ENCODE measurements at places on chromosomes 1 and 21. TPM values are rescaled to one million over a fixed set of nuclear protein-coding genes. Genes with fewer than 3 reads are reported as not detected.

The ZNF593OS gene
- total RNA-seq: not detected

DNA sequence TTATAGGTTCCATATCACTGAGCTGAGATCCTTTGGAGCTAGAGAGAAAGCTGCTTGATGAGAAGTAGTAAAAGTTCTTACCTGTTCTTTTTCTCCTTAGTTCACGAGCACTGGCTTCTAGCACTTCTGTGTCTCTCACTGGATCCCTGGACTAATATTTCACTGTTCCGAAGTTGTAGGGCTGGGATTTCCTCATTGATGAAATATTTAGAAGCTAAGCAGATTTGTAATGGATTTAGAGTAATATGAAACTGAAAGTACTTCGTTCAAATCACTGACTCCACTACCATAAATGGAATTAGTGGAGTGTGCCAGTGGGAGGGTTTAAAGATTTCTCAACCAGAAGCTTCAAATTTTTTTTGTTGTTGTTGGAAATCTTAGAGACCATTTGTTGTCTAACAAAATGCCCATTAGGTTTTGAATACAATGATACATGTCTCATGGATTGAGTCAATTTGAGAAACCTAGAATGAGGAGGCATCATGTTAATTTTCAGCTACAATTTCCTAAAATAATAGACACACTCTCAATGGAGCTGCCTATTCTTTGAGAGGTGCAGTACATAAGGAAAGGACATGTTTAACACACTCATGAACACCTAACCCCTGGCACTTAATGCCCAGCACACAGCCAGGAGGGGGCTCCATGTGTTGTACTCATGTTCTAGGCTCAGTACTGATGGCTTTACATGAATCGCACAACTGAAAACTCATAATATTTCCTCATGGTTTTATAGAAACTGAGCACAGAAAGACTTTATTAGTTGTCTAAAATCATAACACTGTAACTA lies at the start of gene GBP1:
Gene GBP1 (minus strand): TSS at position 130 of the 790 bp plus-strand sequence. CDS start 1,974 bp downstream, outside the sequence.
- H3K27me3 ChIP-seq: no peaks in the 10 kb centered on the region
- no peak for DNase-seq
- peak within 1 kb of the TSS; percentile 65 for H3K4me3 ChIP-seq
- H3K4me1 ChIP-seq: peaks cover 45% of the 10 kb centered on the region
- no peaks in the 10 kb centered on the region for H3K36me3 ChIP-seq

The GUCA2B gene
- not detected for total RNA-seq

The C1orf141 gene
- not detected for total RNA-seq

- no peaks in the 10 kb centered on the region for H3K27me3 ChIP-seq
- no peak for DNase-seq
- H3K4me1 ChIP-seq: peaks cover 5% of the 10 kb centered on the region
- H3K4me3 ChIP-seq: no peak overlapping the region
Measured at GRCh38 chr1:56584910-56585528, 5.7 kb upstream of the PLPP3 start.

GRCh38 chr1:9835758-9836631 lies 12.2 kb upstream of the CLSTN1 start:
- no peaks in the 10 kb centered on the region for H3K36me3 ChIP-seq
- H3K27me3 ChIP-seq: no peaks in the 10 kb centered on the region
- no peak overlapping the region for H3K4me3 ChIP-seq
- peaks cover 18% of the 10 kb centered on the region for H3K4me1 ChIP-seq
- DNase-seq: no peak

- H3K27ac ChIP-seq: no peak overlapping the region
- no peak for DNase-seq
- H3K27me3 ChIP-seq: no peaks in the 10 kb centered on the region
- H3K4me1 ChIP-seq: no peaks in the 10 kb centered on the region
- H3K36me3 ChIP-seq: no peaks in the 10 kb centered on the region
- no peak overlapping the region for H3K4me3 ChIP-seq
Measured at GRCh38 chr1:15132965-15133364, 20.6 kb upstream of the TMEM51 start.

The NOTCH2 gene
- 95.1 TPM for total RNA-seq

The CRNN gene
- 3.7 TPM for total RNA-seq

The TPTE gene
- not detected for total RNA-seq

The LRRC7 gene
- 0.26 TPM for total RNA-seq

The PTGER3 gene
- total RNA-seq: 14.4 TPM

DNA sequence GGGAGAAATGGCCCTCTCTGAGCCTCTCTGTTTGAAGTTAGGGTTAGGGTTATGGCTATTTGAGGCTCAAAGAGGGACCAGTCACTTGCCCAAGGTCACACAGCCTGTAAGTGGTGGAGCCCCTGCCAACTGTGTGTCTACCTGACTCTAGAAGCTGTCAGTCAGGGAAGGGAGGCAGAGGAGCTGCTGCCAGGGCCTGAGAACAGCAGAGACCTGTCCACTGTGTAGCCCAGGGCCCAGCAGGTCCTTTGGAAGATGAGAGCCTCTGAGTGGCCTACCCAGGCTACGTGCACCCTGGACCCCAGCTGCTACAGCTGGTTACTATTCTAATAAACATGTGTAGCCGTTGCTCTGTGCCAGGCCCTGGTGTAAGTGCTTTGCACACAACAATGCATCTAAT lies 15.1 kb upstream of the EDN2 start:
- H3K27me3 ChIP-seq: no peaks in the 10 kb centered on the region
- H3K4me1 ChIP-seq: peaks cover 79% of the 10 kb centered on the region
- no peaks in the 10 kb centered on the region for H3K36me3 ChIP-seq
- DNase-seq: no peak

GRCh38 chr1:7264101-7264500 lies 478.8 kb downstream of the CAMTA1 start:
- H3K4me1 ChIP-seq: peaks cover 27% of the 10 kb centered on the region
- peak; percentile 70 for DNase-seq
- H3K27ac ChIP-seq: no peak overlapping the region
- no peak overlapping the region for H3K4me3 ChIP-seq
- H3K36me3 ChIP-seq: no peaks in the 10 kb centered on the region
- no peaks in the 10 kb centered on the region for H3K27me3 ChIP-seq

GRCh38 chr1:223825767-223826748 lies 19.7 kb downstream of the TP53BP2 start:
- DNase-seq: no peak
- no peak overlapping the region for H3K4me3 ChIP-seq
- no peaks in the 10 kb centered on the region for H3K36me3 ChIP-seq
- H3K27ac ChIP-seq: no peak overlapping the region

- no peaks in the 10 kb centered on the region for H3K27me3 ChIP-seq
- no peak overlapping the region for H3K4me3 ChIP-seq
- no peaks in the 10 kb centered on the region for H3K36me3 ChIP-seq
- H3K27ac ChIP-seq: no peak overlapping the region
Measured at GRCh38 chr1:234102583-234102982, 198.1 kb downstream of the SLC35F3 start.

GRCh38 chr21:37331411-37331810 lies 35.2 kb upstream of the DYRK1A start:
- H3K4me1 ChIP-seq: no peaks in the 10 kb centered on the region
- no peak for DNase-seq
- no peak overlapping the region for H3K4me3 ChIP-seq
- H3K27me3 ChIP-seq: no peaks in the 10 kb centered on the region

The SLC41A1 gene
- 31.5 TPM for total RNA-seq

- H3K27me3 ChIP-seq: no peaks in the 10 kb centered on the region
- no peak overlapping the region for H3K27ac ChIP-seq
Measured at GRCh38 chr1:214902636-214903320, 179.8 kb upstream of the KCNK2 start.

- peak overlapping the region; percentile 85 for H3K4me3 ChIP-seq
- no peaks in the 10 kb centered on the region for H3K36me3 ChIP-seq
- DNase-seq: peak; percentile 50
- H3K27me3 ChIP-seq: no peaks in the 10 kb centered on the region
Measured at GRCh38 chr1:150236614-150237100, 745 bp upstream of the ANP32E start.

GRCh38 chr1:48093147-48093546 lies 96.0 kb upstream of the TRABD2B start:
- H3K4me3 ChIP-seq: no peak overlapping the region
- peaks cover 6% of the 10 kb centered on the region for H3K4me1 ChIP-seq
- H3K36me3 ChIP-seq: no peaks in the 10 kb centered on the region
- no peak overlapping the region for H3K27ac ChIP-seq
- no peaks in the 10 kb centered on the region for H3K27me3 ChIP-seq

DNA sequence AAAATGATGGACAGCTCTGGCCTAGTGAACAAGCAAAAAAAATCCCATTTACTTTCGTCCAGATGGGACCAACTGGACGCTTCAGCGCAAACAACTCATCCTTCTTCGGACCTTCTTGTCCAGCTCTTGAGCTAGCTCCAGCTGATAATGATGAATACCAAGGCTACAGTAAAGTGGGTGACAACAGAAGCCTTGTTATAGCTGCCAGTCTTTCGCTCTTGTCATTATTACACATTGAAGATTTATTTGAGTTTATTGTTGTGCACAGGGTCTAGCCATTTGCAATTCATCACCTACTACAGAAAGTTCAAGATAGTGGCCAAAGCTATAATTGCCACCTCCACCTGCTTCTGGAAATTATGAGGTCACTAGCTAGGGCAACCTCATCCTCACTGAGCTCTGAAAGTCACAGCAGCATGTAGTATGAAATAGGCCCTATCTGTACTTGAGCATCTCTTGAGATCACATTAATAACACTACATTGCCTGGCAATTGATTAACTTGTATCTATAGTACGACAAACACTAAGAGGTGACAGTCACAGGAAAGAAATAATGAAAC lies 76.9 kb downstream of the GPATCH2 start:
- H3K4me3 ChIP-seq: no peak overlapping the region
- no peaks in the 10 kb centered on the region for H3K36me3 ChIP-seq
- no peak overlapping the region for H3K27ac ChIP-seq
- DNase-seq: no peak

The VASH2 gene
- 2.9 TPM for total RNA-seq

DNA sequence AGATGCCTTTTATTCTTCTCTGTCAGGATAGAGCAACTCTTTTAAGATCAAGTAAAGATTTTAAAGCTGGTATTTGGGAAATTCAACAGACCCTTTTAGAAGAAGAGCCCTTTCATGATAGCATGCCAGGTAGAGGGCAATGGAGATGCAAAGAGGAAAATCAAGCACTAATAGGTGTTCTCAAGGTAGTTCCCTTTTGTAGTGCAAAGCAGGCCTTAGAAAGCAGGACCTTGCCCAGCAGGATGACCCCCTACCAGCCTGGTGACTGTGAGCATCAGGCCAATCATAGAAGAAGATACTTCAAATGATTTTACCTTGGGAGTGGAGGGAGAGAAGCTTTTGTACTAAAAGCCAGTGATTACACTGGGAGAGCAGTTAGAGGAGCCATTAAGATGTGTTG lies 381.4 kb upstream of the ZRANB2 start:
- DNase-seq: no peak
- no peak overlapping the region for H3K27ac ChIP-seq

- H3K27ac ChIP-seq: no peak overlapping the region
- no peaks in the 10 kb centered on the region for H3K27me3 ChIP-seq
- no peak for DNase-seq
- no peak overlapping the region for H3K4me3 ChIP-seq
Measured at GRCh38 chr1:68954841-68955240, 458.0 kb upstream of the DEPDC1 start.

- H3K27me3 ChIP-seq: no peaks in the 10 kb centered on the region
- H3K27ac ChIP-seq: no peak overlapping the region
- no peaks in the 10 kb centered on the region for H3K36me3 ChIP-seq
- no peak for DNase-seq
- no peaks in the 10 kb centered on the region for H3K4me1 ChIP-seq
Measured at GRCh38 chr1:199909137-199909536, 118.4 kb upstream of the NR5A2 start.

DNA sequence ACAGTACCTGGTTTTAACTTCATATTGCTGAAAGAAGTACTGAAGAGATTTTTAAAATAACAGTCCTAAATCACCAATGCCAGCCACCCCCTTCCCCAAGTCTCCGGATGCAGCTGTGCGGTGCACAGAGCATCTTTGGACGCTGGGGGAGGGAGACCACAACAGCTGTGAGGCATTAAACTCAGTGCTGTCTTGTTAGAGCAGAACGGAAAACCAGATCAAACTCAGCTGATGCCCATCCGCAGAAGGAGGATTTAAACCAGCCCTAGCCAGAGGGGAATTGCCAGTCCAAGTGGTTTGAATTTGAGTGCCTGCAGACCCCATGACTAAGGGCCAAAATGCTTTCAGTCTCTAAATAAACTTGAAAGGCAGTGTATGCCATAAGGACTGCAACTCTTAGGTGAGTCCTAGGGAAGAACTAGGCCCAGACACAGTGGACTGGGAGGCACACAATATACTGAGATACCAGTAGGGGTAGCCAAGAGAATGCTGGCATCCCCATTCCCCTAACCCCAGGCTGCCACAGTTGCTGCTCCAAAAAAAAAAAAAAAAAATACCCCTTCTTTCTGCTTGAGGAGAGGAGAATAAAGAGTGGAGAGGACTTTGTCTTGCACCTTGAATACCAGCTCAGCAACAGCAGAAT lies 576.2 kb downstream of the NEGR1 start:
- no peaks in the 10 kb centered on the region for H3K27me3 ChIP-seq
- H3K4me1 ChIP-seq: no peaks in the 10 kb centered on the region
- no peak overlapping the region for H3K4me3 ChIP-seq

The KCNH1 gene
- total RNA-seq: 0.11 TPM

GRCh38 chr1:93679546-93679945 lies 2.1 kb downstream of the BCAR3 start:
- H3K4me3 ChIP-seq: no peak overlapping the region
- no peaks in the 10 kb centered on the region for H3K27me3 ChIP-seq
- peaks cover 65% of the 10 kb centered on the region for H3K4me1 ChIP-seq
- no peak for DNase-seq

- H3K36me3 ChIP-seq: no peaks in the 10 kb centered on the region
- no peaks in the 10 kb centered on the region for H3K27me3 ChIP-seq
- DNase-seq: no peak
- peaks cover 26% of the 10 kb centered on the region for H3K4me1 ChIP-seq
- H3K27ac ChIP-seq: peak overlapping the region; percentile 68
Measured at GRCh38 chr1:171841931-171842761, 848 bp downstream of the DNM3 start.

The PTGFR gene
- total RNA-seq: 2.1 TPM

The MXRA8 gene
- 103 TPM for total RNA-seq

- H3K36me3 ChIP-seq: no peaks in the 10 kb centered on the region
- peak overlapping the region; percentile 76 for H3K27ac ChIP-seq
- no peak for DNase-seq
- H3K4me3 ChIP-seq: peak overlapping the region; percentile 86
Measured at GRCh38 chr1:184036517-184036949, 995 bp downstream of the COLGALT2 start.

DNA sequence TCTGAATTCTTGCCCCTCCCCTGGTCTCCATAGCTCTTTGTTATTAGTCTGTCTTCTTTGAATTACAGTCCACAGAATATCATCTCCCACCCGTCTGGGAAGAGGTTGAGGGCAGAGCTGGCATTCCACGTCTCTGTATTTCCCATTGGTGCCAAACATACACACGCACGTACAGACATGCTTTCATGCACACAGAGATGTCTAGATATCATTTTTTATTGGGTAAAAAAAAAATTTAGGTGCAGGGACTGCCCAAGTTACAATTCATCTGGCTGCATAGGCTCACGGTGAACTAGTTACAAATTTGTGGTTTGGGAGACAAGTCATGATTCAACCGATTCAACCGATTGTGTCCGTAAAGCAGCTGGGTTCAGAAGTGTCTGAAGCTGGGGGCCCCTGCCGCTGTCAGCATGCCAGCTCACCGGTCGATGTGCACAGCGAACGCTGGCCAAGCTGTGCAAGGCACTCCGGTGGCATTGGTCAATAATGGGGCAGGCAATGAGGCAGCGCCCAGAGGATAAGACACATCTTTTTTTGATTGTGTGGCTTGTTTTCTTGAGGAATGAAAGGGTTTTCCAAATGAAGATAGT lies 73.7 kb downstream of the KCNN3 start:
- no peak for DNase-seq
- no peak overlapping the region for H3K27ac ChIP-seq
- no peaks in the 10 kb centered on the region for H3K27me3 ChIP-seq
- no peaks in the 10 kb centered on the region for H3K36me3 ChIP-seq
- no peak overlapping the region for H3K4me3 ChIP-seq
- peaks cover 14% of the 10 kb centered on the region for H3K4me1 ChIP-seq

The CD55 gene
- 77.0 TPM for total RNA-seq

Measured in esophagus muscularis mucosa (tissue), 4 donors.